ENCODE measurements at places on chromosomes 12 and 14. TPM values are rescaled to one million over a fixed set of nuclear protein-coding genes. Genes with fewer than 3 reads are reported as not detected.

Gene NR4A1
- total RNA-seq = 2.0 TPM

Gene GPD1
- not detected for total RNA-seq

Gene CD163
- under 0.01 TPM for total RNA-seq

Gene TMPRSS12
- total RNA-seq = not detected

Gene PARP2
- 4.6 TPM for total RNA-seq

Gene CMKLR1
- total RNA-seq = under 0.01 TPM

Gene SIRT4
- total RNA-seq = 3.2 TPM

Gene CAPZA3
- not detected for total RNA-seq

Gene BIN2
- total RNA-seq = not detected

Gene KRT2
- total RNA-seq = not detected

Gene KCNMB4
- total RNA-seq = 0.22 TPM
